Endothelial cell of umbilical vein (primary cell): ENCODE measurements at places on chromosomes 12 and 14. TPM values are rescaled to one million over a fixed set of nuclear protein-coding genes. Genes with fewer than 3 reads are reported as not detected.
A peak's percentile ranks its signal among the peaks of the same experiment; 100 is the strongest.

- DNase-seq, result no peak
These were observed 29.6 kb upstream of the SLC6A13 start for GRCh38 chr12:292186-292585.

GRCh38 chr14:64841121-64841651 is 38.5 kb downstream of the SPTB start:
- DNase-seq, result no peak

CAPZA3 gene
- polyA plus RNA-seq, result not detected in 2 replicates

OSGEP gene
- 84.5 and 100 TPM in 2 replicates for polyA plus RNA-seq

DNA sequence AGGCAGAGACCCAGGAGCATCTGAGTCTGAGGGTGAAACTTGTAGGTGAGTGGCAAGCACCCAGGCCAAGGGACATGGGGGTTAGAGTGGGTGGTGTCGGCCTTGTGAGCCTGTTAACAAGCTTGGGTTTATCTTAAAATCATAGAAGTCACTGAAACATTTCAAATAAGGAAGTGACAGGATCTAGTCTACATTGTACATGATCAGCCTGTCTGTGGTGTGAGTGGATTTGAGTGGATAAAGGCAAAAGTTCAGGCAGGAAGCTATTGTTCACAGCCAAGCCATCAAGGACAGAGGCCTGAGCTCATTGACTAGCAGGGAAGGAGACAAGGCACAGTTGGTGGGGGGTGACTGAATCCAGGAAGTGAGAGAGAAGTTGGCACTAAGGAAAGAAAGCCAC is 59.3 kb upstream of the FKBP4 start:
- no peak for DNase-seq

DBX2 gene
- not detected in 2 replicates for polyA plus RNA-seq

DNA sequence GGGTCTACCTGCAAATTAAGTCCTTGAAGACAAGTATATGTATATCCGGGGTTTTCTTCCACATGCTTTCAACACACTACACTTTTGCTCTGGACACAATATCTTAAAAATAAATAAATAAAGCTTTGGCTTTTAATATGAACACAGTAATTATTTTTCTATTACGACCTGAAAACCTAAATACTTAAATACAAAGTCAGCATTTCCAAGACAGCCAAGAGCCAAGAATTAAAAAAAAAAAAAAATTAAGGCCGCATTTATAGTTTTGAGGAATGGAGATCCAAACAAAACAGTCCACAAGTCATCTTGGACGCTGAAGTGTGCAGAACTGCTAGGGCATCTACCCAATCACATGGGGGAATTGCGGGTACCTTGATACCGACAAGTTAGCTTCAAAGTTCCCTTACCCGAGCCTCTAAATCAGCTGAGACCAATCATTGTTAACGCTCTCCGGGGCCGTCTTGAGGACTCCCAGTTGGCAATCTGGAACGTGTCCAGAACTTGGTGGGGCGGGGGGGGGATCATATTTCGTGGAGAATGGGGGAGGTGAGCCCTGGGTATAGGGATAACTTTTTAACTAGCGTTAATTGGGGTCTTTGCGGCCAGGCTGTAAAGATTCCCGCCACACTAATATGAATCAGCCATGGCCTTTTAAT is 731 bp upstream of the PCNX4 start:
- peak; percentile 67 for DNase-seq

DNA sequence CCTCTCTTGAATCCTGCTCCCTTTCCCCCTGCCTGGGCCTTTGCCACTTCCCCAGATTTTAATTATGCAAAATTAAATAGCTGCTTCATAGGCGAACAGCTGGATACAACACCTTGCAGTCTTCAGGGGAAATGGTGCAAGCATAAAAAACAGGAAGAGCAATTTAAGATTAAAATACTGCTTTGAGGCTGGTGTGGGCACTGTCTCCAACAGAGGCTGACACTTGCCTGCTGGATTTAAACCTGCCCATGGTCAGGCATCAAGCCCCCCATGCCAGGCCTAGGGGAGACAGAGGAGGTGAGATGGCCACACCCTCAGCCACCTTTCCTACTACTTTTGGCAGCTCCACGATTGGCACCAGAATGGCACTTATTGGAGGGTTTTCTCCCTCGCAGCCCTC is 110.1 kb upstream of the DIO3 start:
- no peak for DNase-seq

DNA sequence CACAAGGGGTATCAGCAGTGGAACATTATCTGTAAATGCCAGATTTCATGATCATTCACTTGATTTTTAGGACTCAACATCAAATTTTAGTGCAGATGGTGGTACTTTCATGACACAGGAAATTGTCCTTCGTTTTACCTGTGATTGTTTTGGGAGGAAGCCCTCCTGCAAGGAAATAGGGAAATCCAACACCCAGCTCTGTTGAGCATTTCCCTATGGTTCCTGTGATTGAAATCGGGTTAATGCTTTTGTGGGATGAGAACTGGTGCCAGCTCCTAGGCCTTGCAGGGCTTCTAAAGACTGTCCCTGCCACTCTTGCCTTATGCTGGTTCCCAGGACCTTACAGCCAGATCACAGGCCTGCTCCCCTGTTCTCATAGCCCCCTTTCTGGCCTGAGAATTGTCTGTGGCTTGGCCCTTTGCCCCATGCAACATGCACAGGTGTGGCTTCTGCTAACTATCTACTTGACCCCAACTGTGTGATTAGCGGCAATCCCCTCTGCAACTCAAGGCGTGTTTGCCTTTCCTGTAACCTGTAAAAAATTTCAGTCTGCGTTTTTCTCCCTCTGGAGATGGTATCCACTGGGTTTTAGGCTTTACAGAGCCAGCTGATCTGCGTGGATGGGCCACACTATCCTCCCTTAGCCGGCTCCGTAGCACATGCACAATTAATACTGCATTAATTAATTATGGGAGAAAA is 112.5 kb downstream of the ETV6 start:
- DNase-seq, result no peak

DNA sequence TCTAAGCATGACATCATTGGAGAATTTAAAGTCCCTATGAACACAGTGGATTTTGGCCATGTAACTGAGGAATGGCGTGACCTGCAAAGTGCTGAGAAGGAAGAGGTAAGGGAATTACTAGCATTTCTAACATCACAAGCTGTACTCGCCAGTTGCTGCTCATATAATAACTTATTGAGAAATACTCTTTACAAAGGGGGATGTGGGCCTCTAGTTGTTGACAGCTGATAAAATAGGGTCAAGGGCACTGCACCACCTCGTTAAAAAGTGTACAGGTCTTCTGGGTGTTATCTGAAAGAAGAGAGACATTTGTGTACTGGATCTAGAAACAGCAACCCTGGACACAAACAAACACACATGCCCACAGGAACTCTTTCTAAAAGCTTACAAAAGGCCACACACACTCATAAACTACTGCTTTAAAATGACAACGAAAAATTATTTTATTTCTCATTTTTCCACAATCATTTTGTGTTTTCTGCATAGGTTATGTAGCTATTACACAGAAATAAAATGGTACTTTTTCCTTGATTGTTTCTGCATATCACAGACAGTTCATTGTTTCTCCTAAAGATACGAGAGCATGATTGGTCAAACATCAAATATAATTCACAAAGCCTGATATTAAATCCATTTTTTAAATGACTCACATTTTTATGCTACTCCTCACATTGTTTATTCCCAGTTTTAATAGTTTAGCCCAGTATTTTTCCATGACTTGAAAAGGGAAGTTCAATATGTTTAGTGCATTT is 391.1 kb downstream of the PAWR start:
- DNase-seq, result no peak

DNA sequence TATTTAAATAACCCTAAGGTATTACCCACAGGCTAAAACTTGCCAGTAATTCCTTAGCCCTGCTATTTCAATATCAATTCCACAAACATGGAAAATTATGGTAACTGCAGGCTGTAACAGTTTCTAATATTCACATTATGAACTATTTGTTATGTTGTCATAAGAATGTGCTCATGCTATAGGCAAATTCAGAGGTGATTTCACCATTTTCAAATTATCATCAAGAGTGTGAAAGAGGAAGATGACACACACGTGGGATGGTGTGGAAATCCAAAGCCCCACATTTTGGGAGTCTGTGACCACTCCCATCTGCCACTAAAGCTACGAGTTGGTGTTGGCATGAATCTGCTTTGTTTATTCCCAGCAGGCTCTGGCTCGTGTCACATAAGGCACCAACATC is 5.9 kb upstream of the MYO1A start:
- no peak for DNase-seq

- DNase-seq, result no peak
These were observed 24.8 kb upstream of the LGALS3 start for GRCh38 chr14:55103971-55104954.

PLXNC1 gene
- 0.02 TPM in 1 of 2 replicates, not detected in the other for polyA plus RNA-seq

LIN7A gene
- polyA plus RNA-seq, result 0.73 and 1.6 TPM in 2 replicates

IL23A gene
- polyA plus RNA-seq, result 0.12 TPM in 1 of 2 replicates, not detected in the other

- no peak for DNase-seq
These were observed 58.7 kb upstream of the KCNA5 start for GRCh38 chr12:4984971-4985370.

IL31 gene
- not detected in 2 replicates for polyA plus RNA-seq

CLEC4D gene
- not detected in 2 replicates for polyA plus RNA-seq
